Stimulated activated CD8-positive, alpha-beta memory T cell treated with anti-CD3 and anti-CD28 coated beads, Interleukin-2, amount 100 ng/mL, for 1 hour (primary cell): ENCODE measurements at places on chromosomes 12 and 14.

DNA sequence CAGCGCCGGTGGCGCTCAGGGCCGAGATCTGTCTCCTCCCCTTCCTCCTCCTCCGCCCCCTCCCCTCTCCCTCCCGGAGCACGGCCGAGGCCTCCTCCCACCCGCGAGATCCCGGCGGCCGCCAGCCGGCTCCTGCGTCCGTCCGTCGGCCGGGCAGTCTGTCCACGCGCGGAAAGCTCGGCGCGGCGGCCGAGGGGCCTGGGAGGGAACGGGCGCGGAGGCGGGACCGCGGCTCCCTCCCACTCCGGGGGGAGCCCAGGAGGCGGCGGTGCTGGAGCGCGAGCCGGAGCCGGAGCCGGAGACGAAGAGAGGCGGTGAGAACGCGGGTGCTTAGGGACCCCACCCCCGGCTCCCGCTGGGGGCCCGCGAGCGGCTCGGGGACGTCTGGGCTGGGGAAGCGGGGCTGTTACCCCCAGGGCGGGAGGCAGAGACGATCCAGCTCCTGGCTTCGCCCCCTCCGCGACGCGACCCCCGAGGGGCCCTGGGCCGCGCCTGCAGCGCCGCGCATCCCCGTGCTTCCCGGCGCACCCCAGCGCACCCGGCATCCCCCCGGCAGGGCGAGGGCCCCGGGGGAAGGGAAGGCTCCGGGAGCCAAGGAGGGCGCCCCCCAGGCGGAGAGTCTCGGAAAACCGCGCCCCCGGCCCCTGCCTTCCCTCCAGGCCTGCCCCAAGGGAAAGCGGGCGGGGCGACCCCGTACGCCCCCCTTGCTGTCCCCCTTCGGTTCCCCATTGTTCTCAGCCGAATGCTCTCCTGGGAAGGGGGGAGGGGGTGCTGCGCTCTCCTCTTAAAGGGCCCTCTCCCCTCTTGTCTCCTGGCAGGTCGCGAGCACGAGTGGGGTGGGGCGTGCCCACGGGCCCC is at the start of gene DTX1:
DTX1 (plus strand) TSS at position 100 of the 858 bp plus-strand sequence. CDS start 1,463 bp downstream, outside the sequence.
- DNase-seq = no peak

DNA sequence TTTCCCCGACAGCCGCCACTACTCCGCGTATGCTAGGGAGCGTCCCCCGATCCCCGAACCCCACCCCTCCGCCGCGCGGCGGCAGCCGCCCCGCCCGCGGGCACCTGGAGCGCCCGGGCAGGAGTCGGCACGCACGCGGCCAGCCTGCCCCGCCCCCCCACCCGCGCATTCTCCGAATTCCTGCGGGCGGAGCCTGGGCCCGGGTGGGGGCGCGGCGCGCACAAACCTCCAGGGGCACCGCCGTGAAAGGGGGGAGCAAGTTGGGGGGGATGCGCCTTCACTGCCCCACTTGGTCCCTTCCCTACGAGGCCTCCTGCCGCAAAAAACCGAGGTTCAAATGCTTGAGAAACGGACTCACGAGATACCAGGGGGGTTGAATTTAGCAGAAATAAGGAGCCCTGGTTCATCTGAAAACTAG is 1.7 kb downstream of the AJUBA start:
- DNase-seq = no peak

DNA sequence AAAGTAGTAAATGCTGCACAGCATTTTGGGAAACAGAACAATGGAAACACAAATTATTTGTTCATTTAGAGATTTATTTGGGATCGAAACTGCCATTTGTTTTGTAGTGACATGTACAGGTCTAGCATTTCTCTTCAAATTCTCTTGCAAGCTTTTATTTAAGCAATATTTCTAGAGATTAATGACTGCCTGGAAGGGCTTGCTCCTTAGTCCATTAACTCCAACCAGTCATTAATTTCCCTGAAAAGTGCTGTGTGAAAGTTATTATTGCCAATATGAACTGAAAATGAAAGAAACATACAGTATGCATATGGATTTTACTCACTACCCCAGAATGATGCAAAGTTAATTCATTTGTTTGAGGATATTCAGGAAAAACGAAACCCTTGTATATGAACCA is 1349.6 kb upstream of the FLRT2 start:
- no peak for DNase-seq

- DNase-seq = no peak
Measured at GRCh38 chr14:73723797-73724661, 9.8 kb upstream of the PNMA1 start.

GRCh38 chr12:69996241-69996640 is 171.2 kb downstream of the MYRFL start:
- no peak for DNase-seq

GRCh38 chr14:94173471-94173884 is 644 bp upstream of the PPP4R4 start:
- no peak for DNase-seq

DNA sequence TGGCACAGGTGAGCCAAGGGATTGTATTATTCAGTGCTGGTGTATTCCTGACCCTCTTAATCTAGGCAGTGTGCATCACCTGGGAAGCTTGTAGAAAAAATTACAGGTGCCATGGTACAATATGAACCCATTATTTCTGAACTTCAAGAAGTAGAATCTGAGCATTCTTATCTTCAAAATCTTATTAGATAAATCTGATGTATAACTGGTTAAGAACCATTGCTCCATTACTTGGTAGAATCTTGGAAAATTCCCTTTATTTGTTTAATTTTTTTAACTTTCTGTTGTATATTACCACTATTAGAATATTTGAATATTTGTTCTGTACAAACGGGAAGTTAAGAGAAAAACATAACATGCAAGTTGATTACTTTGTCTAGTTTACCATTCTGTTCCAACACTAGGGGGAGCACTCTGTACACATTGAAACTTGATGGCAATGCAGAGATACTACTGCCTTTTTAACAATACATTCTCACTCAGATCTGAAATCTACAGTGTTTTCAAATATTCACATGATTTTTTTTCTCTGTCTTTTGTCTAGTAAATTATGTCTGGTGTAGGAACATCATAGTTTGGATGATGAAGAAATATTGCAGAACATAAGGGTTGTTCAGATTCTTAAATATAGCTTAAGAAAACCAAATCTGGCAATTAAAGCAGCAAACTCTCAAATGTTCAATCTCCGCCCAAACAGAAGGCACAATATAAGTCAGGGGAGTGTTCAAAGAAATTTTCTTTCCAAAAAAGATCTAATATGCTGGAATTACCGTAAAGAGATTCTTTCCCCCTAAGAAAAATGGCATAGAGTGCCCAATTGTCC is 196.6 kb downstream of the PCNX1 start:
- DNase-seq = no peak

DNA sequence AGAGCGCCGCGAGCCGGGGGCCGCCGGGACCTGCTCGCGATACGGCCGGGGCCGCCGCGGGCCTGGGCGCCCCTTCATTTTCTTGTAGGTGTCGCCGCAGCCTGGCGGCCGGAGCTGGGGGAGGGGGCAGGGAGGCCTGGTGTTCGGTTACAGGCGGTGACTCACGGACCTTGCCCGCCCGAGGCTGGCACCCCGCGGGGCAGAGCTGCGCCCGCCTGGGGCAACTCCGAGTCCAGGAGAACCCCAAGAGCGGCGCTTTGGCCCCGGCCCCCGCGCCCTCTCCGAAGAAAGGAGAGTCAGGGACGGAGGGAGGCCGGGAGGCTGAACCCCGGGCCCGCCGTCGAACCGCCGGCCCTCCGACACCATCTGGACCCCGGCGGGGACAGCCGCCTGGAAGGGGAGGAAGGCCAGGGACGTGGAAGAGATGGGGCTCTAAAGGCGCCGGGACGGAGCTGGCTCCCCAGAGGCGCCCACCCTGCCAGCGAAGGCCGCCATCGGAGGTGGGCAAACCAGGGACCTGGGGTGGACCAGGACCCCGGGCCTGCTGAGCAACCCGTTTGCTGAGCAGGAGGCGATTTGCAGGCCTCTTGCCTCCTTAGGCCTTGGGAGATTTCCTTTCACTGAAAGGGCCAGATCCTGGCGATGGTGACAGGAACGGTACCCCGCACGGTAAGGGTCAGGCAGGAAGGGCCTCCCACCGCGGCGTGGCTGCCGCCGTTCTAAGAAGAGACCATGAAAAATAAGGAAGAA is 843 bp upstream of the NUAK1 start:
- no peak for DNase-seq

DNA sequence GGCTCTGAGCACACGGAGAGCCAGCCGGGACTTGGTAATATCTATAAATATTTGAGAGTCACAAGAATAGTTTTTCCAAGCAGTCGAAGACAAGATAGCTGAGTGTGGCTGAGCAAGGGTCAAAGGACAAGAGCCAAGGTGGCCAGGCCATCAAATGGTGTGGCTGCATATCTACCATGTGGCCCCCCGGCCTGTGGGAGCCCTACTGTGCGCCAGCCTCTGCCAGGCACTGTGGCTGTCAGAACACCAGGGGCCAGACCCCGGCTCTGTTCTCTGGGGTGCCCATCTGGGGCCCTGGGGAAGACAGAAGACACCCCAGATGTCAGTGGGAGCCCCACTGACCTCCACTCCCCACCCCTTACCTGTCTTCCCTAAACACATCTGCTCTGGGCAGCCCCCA is 22.7 kb downstream of the BEGAIN start:
- DNase-seq = no peak

GRCh38 chr12:116320791-116321217 is 43.3 kb upstream of the MED13L start:
- DNase-seq = no peak

GRCh38 chr14:51201890-51202289 is 38.2 kb upstream of the TMX1 start:
- DNase-seq = no peak
